ENCODE measurements at places on chromosomes 5 and 9.

- DNase-seq = no peak
These were observed 385.2 kb upstream of the KLF4 start for GRCh38 chr9:107874591-107875369.

DNA sequence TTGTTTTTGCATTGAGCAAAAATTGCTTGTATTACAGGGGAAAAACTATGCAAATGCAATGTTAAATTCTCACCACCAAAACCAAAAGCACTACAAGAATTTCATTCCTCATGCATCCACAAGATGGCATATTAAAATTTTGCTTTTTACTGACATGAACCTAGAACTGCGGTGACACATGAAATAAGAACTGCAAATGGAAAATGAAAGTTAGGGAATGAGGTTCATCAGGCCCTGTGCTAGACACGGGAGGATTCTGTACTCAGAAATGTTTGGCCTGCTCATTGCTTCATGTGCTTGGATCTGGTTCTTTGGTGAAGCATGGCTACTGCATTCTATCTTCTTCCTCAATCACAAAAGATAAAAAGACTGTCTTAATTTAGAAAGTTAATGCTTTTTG is 9.1 kb upstream of the RFK start:
- no peak for DNase-seq

- DNase-seq = no peak
These were observed 322.3 kb downstream of the ASTN2 start for GRCh38 chr9:117092582-117092981.

DNA sequence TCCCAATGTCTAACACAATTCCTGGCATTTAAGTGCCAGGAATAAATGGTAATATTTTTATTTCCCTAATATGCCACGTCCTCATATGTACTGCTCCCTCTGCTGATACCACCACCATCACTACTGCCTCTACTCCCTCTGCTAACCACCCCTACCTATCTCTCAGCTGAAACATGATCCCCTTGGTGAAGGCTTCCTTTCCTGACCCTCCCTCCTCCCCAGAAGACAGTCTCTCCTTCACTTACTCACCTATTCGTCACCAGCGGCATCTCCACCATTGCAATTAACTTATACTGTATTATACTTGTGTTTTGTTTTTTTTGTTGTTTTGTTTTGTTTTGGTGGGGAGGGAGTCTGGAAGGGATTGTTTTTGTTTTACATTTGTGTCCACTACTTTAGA is 4.8 kb downstream of the DENND1A start:
- DNase-seq = no peak

DNA sequence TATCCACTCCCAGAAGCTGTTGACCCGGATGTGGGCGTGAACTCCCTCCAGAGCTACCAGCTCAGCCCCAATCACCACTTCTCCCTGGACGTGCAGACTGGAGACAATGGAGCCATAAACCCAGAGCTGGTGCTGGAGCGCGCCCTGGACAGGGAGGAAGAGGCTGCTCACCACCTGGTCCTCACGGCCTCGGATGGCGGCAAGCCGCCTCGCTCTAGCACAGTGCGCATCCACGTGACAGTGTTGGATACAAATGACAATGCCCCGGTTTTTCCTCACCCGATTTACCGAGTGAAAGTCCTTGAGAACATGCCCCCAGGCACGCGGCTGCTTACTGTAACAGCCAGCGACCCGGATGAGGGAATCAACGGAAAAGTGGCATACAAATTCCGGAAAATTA is 834 bp downstream of the PCDHGA8 start:
- no peak for DNase-seq

DNA sequence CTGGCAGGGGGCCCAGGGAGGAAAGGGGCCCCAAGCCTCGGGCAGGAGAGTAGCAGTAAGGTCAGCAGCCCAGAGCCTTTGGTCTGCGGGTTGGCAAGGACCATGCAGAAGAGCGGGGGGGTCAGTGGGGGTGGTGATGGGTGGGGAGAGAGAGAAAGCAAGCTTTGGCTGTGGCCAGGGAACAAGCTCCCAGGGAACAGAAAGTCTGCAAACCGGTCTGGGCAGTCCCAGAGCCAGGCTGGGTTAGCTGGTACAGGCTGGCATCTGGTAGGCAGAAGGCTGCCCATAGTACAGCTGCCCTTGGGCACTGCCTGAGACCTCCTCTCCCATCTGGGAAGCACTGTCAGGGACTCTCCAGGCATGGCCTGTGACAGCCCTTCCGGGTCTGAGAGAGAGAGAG is 10.5 kb upstream of the EPB41L4B start:
- no peak for DNase-seq

GRCh38 chr9:121814594-121814993 is 163.2 kb downstream of the DAB2IP start:
- no peak for DNase-seq

- DNase-seq = no peak
These were observed 35.9 kb downstream of the AFF4 start for GRCh38 chr5:132927355-132928061.

GRCh38 chr5:116303810-116304209 is 219.0 kb downstream of the COMMD10 start:
- DNase-seq = no peak

GRCh38 chr9:129344641-129345495 is 166.8 kb upstream of the IER5L start:
- DNase-seq = no peak

- DNase-seq = no peak
These were observed 174.3 kb downstream of the EFNA5 start for GRCh38 chr5:107496466-107496865.
